ENCODE measurements at places on chromosomes 6 and 20.

DNA sequence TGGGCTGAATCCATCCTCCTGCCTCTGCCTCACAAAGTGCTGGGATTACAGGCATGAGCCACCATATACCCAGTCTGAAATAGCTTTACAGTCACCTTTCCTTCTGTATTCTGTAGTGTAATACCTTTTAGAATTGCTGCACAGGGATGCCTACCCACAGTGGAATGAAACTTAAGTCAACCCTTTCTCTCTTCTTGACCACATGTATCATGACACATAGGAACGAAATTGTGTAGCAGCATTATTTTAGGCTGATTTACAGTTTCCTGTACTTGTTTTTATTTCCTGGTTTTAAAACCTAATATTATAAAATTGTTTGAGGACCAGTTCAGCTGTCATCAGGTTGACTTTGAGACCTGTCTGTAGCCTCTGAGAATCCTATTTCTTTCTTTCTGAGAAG lies 297.8 kb downstream of the ZFAND3 start:
- DNase-seq, result no peak

- DNase-seq, result no peak
Observed at GRCh38 chr6:38062066-38062465, 242.5 kb downstream of the ZFAND3 start.

DNA sequence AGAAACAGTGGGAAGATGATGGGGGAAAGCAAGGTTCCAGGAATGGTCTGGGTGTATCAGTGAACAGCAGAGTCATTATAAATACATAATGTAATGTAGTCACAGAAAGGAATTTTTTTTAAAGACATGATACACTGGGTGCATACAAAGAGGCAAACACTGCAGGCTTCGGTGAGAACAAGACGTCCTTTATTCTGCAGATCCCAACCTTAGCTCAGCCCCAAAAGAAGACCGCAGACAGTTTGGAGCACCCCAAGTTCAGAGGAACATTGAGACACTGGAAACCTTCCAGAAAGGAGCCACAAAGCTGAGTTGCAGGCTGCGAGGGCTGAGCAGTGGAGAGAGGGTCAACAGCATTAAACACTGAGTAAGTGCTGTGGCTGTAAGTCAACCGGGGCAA lies 30.6 kb upstream of the FOXC1 start:
- DNase-seq, result no peak

DNA sequence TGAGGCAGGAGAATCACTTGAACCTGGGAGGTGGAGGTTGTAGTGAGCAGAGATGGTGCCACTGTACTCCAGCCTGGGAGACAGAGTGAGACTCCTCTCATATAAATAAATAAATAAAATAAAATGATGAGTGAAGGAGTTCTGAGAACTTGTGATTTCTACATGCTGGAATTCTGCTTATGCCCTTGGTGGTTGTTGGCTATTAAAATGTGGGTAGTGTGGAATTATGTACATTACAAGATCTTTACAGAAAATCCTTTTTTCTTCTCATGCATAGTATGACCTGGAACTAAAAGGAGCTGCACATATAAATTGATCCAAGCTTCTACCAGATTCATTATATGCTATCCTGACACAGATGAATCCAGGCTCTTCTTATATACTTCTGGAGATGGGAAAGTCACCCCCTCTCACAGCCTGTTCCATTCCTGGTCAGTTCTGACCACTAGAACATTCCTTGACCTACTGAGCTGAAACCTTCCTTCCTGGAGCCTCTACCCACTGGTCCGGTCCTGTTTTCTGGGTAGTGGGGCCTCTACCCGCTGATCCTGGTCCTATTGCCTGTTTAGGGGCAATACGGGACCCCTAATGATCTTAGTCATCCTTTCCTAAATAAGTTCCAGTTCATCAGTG lies 37.7 kb upstream of the TAF8 start:
- no peak for DNase-seq

GRCh38 chr6:22926790-22927354 lies 357.5 kb downstream of the HDGFL1 start:
- no peak for DNase-seq

DNA sequence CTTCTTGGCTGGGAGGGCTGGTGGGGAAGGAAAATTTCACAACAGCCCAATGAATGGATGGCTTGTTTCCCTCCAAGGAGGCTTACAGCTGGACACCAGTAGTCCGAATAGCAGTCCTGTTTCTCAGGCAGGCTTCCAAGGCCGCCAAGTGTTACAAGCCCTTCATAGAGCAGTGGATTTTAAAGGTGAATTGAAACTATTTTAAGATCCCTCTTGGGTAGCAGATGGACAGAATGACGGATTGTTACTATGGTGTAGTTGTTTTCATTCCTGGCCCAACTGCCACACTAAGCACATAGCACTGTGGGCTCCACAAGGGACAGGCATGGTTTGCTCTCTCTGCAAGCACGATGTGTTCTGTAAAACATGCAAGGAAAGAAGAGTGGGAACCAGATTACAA lies 203.3 kb upstream of the TAB2 start:
- no peak for DNase-seq

GRCh38 chr20:164618-165017 lies 7.4 kb downstream of the DEFB127 start:
- no peak for DNase-seq

GRCh38 chr6:64034291-64034690 lies 398.7 kb downstream of the PHF3 start:
- DNase-seq, result no peak

GRCh38 chr6:159190460-159190859 lies 21.3 kb downstream of the FNDC1 start:
- DNase-seq, result no peak

- no peak for DNase-seq
Observed at GRCh38 chr6:108518714-108519576, 41.8 kb upstream of the FOXO3 start.

DNA sequence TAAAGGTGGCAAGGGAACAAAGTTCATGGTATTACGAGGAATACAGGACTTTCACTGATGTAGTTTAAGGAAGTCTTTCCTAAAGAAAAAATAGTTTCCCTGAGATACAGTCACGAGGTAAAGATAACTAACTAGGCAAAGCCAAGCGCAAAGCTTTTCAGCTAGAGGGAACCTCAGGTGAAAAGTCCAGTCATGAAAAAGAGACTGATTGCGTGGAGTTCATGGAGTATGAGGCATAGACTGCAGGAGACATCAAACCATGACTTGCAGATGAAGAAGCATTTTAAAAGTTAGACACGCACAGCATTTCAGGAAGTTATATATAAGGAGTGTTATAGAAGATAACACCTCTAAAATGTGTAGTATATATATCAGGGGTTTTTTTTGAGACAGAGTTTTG lies 205.6 kb upstream of the ZNF184 start:
- no peak for DNase-seq

- no peak for DNase-seq
Observed at GRCh38 chr20:41951615-41952014, 333.4 kb upstream of the CHD6 start.

GRCh38 chr6:152462716-152463115 lies 174.4 kb downstream of the SYNE1 start:
- DNase-seq, result no peak

DNA sequence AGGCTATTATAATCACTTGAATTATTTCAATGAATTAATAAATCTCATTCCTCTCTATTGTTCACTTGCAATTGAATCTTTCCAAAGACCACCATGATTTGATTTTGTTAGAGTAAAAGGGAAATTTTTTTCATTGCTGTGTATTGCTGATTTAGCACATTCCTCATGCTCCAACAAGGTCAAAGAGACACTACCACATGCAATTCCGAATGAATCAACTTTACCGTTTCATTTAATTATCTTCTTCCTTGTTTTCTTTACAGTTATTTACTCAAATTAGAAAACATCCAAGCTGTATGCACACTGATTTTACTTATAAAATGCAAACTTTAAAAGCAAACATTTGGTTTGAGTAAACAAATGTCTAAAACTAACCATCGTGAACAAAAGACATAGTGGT lies 967 bp downstream of the KIAA0408 start:
- no peak for DNase-seq

GRCh38 chr6:141347086-141347485 lies 785.6 kb upstream of the GJE1 start:
- DNase-seq, result no peak

GRCh38 chr6:27694547-27694874 lies 217.7 kb downstream of the OR2B2 start:
- DNase-seq, result no peak

DNA sequence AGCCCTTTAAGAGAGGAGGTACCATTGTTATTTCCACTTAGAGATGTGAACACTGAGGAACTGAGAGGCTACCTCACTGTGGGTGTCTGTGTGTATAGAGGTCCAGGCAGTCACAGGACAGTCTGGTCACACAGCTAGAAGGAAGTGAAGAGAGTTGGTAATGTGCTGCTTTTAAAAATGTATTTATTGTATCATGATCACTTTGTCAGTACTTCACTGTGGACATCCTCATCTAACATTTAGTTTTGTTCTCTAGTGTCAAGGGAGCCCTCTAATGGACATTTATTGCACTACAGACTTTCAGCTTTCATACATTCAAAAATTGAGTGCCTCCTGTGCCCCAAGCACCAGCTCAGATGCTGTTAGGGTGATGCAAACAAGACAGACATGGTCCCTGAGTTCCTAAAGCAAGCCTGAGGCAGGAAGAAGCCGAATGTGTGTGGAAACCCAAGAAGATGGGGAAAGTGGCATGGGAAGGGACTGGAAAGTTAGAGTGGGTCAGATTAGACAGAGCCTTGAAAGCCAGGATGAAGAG lies 123.0 kb downstream of the SLC16A10 start:
- no peak for DNase-seq

GRCh38 chr6:105300090-105300489 lies 102.8 kb downstream of the PREP start:
- no peak for DNase-seq

DNA sequence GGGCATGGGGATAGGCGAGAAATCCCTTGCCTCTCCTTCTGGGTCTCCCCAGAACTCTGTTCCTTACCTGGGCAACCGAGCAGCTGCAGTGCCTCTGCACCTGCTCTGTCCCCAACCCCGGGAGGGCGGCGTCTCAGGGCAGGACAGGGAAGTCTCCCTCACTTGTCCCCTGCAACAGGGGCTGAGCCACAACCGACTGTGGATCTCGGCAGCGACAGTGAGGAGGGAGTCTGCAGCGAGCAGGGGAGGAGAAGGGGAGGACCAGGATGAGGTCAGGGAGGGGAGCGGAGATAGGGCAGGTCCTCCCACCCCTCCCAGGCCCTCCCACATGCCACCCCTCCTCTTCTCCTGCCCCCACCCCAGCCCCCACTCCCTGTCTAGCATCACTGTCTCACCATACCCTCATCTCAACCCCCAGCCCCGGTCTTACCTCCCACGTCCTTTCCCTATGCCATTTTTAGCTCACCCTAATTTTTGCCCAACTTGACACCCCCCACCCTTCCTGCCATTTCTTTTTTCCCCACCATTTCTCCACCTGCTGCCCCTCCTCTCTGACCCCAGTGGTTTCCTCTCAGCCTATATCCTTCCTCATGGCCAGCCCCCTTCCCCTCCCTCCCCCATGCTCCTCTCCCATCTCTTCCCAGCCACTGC lies at the start of gene TNXB:
TNXB (minus strand) TSS at position 225 of the 651 bp plus-strand sequence. CDS start 11,140 bp downstream, outside the sequence.
- no peak for DNase-seq

DNA sequence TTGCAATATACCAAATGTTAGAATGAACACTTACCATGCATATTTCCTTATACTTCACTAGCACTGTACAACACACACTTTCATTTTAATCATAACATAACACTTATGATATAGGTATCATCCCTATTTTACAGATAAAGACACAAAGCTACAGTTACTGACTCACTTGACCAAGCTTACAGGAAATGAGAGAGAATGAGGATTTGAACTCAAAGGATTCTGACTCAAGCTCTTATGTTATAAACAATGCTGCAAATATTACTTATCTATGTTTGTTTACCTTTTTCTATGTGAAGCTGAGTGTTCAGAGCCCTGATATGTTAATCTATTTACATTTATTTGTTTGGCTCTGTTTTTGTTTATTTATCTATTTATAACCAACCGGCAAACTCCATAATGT lies 245.4 kb downstream of the PTPRK start:
- no peak for DNase-seq

- DNase-seq, result no peak
Observed at GRCh38 chr6:37175332-37176267, 5.6 kb downstream of the PIM1 start.

DNA sequence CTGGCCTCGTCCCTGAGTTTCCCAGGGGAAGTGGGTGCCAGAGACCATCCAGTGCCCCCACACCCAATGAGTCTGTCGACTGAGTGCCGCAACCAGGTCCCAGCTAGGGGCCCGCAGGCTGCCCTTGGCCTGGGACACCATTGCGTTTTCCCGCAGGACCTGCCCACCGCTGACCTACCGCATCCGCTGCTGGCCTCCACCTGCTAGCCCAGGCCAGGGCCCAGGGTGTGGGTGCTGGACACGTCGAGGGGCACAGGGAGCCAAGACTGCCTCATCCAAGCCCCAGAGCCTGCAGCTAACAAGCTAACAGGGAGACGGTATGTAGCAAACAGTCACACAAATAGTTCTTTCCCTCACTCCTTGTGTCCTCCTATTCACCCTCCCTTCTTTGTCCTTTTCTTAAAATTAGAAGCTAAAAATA lies 97.7 kb downstream of the TMEM242 start:
- no peak for DNase-seq

- no peak for DNase-seq
Observed at GRCh38 chr6:23498013-23498412, 628.0 kb upstream of the NRSN1 start.

- DNase-seq, result no peak
Observed at GRCh38 chr6:167791780-167792478, 34.8 kb upstream of the AFDN start.

GRCh38 chr20:59864726-59865125 lies 68.7 kb downstream of the SYCP2 start:
- DNase-seq, result no peak

GRCh38 chr6:96862560-96862959 lies 25.3 kb upstream of the GPR63 start:
- no peak for DNase-seq

DNA sequence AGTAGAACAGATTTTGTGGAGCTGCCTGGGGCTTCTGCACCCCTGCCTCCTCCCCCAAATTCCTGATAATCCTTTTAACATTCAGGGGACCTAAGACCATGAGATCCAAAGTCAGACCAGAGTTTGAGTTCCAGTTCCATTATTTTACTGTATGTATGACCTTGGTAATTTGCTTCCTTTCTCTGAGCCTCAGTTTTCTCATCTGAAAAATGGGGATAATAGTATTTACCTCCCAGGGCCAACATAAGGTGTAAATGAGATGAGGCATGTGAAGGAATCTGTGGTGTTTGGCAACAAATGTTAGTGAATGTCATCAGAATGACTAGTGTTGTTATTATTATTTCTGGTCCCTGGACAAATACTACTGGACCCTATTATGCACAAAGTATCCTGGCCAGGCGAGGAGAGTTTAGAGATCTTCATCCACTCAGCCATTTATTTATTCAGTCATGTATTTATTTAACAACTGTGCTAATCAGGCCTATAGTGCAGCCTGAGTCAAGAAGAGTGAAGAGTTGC lies 47.3 kb downstream of the CDH22 start:
- DNase-seq, result no peak

GRCh38 chr20:801678-802077 lies 31.8 kb upstream of the FAM110A start:
- no peak for DNase-seq
